ENCODE measurements at places on chromosomes 5 and 9. TPM values are rescaled to one million over a fixed set of nuclear protein-coding genes. Genes with fewer than 3 reads are reported as not detected.

Gene PAEP
- total RNA-seq: not detected

Gene SLC35A4
- total RNA-seq: 23.2 TPM

Gene AQP3
- 21.2 TPM for total RNA-seq

Gene PCDHB12
- 0.15 TPM for total RNA-seq

Gene CARD9
- total RNA-seq: 1.3 TPM

Gene SPINK6
- total RNA-seq: not detected

Gene PLAC8L1
- not detected for total RNA-seq

Gene GFPT2
- 44.7 TPM for total RNA-seq

Gene NRG2
- total RNA-seq: 0.73 TPM

Gene FOXE1
- total RNA-seq: not detected

Gene OTP
- total RNA-seq: not detected

Gene C5
- total RNA-seq: 5.1 TPM

Gene KIF4B
- 0.15 TPM for total RNA-seq

Gene MARCOL
- not detected for total RNA-seq

Gene PCDHGB6
- 5.1 TPM for total RNA-seq

Gene UBE2QL1
- not detected for total RNA-seq

Gene LECT2
- total RNA-seq: not detected

Gene HRCT1
- total RNA-seq: 0.83 TPM

Gene QRFP
- not detected for total RNA-seq

Gene KLF4
- 60.2 TPM for total RNA-seq

Gene CDKN2B-AS1
- total RNA-seq: 4.5 TPM

Gene GPR151
- total RNA-seq: not detected

Gene NR5A1
- not detected for total RNA-seq

Gene SPATA31A7
- not detected for total RNA-seq

Gene KCNV2
- total RNA-seq: not detected

Gene CREB3
- total RNA-seq: 79.2 TPM

Gene REEP2
- 8.4 TPM for total RNA-seq

Gene SOX30
- under 0.01 TPM for total RNA-seq

Gene SLIT3
- 15.9 TPM for total RNA-seq

Gene CDO1
- 9.0 TPM for total RNA-seq

Gene CARD6
- 18.7 TPM for total RNA-seq

Gene CNTNAP3B
- 1.2 TPM for total RNA-seq

Gene EQTN
- total RNA-seq: not detected

Gene ANKRD34B
- total RNA-seq: not detected

Gene PFN3
- not detected for total RNA-seq

Gene PRRX2
- 50.0 TPM for total RNA-seq

Gene SRA1
- 44.9 TPM for total RNA-seq

Gene GCNT4
- 2.3 TPM for total RNA-seq

Gene HAVCR1
- 0.17 TPM for total RNA-seq

Gene PAM
- 504 TPM for total RNA-seq

Gene ACOT12
- total RNA-seq: 2.2 TPM

Gene TMEM174
- total RNA-seq: not detected

Gene DOK3
- 1.8 TPM for total RNA-seq

Gene PIP5K1B
- total RNA-seq: not detected

Gene IL5
- total RNA-seq: not detected

Gene SIMC1
- total RNA-seq: 7.1 TPM

Gene MELK
- 5.3 TPM for total RNA-seq

All from smooth muscle cell of trachea (primary cell).